Activated CD4-positive, alpha-beta T cell treated with anti-CD3 and anti-CD28 coated beads, Interleukin-2, amount 10 ng/mL, durations not matched to agents 24 days and 14 days (primary cell): ENCODE measurements at places on chromosomes 1 and 21. TPM values are rescaled to one million over a fixed set of nuclear protein-coding genes. Genes with fewer than 3 reads are reported as not detected.

DNA sequence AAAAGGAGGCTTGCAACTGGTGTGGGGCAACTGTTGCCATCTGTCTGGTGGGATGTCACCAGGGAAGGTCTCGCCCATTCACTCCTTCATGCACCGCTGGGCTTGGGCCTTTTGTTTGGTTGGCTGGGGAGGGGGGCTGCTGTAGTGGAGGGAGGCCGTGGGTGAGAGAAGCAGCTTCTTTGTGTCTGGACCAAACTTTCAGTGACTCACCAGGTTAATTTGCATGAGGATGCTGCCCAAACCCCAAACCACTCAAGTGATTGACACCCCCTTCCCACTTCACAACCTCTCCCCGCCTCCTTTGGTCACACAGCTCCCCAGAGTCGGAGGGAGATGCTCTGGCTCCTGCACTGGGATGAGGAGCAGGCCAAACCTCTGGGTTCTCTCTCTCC is 19.7 kb downstream of the BTG2 start:
- no peaks in the 10 kb centered on the region for H3K36me3 ChIP-seq
- H3K4me1 ChIP-seq: peaks cover 81% of the 10 kb centered on the region
- peak overlapping the region; percentile 84 for H3K27ac ChIP-seq
- H3K4me3 ChIP-seq: peak overlapping the region; percentile 80

- H3K4me1 ChIP-seq: no peaks in the 10 kb centered on the region
- peaks cover 9% of the 10 kb centered on the region for H3K27me3 ChIP-seq
Measured at GRCh38 chr1:214010197-214010573, 22.4 kb downstream of the PROX1 start.

OLFML2B gene
- not detected in 2 replicates for total RNA-seq

- no peaks in the 10 kb centered on the region for H3K36me3 ChIP-seq
- peak overlapping the region; percentile 10 for H3K27ac ChIP-seq
- peaks cover 21% of the 10 kb centered on the region for H3K4me1 ChIP-seq
- H3K4me3 ChIP-seq: peak overlapping the region; percentile 77
- no peak for DNase-seq
Measured at GRCh38 chr1:33080373-33080772, 580 bp upstream of the AZIN2 start.

DNA sequence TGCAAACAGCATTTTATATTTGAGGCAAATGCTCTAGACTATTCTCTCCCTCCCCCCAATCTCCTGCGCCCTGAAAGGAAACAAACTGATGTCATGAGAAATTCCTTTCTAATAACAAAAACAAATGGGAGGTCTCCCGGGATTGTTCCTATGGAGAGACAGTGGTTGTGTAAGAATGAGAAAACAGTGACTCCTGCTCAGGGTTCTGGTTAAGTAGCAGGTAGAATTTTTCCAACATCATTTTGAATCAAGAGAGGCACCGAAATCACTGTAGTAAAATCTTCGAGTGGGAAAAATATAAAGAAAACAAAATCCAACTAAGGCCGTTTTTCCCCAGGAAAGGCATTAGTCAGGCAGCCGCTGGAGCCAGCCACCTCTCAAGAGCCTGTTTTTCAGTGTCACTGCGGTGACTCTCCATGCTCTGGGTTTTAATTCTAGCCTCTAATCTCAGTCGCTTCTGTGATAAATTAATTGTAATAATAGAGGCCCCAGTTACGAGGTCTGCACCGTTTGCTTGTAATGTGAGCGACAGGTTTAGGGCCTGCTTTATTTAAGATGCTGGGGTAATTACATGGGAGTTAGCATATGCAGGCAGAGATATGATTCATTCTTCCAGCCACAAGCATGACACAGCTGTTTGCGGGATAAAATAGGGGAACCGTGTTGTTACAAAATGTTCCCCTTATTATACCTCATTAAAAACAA is 80.3 kb downstream of the RNF220 start:
- no peak overlapping the region for H3K27ac ChIP-seq
- DNase-seq: no peak
- H3K4me1 ChIP-seq: no peaks in the 10 kb centered on the region
- no peaks in the 10 kb centered on the region for H3K36me3 ChIP-seq

LRRC53 gene
- total RNA-seq: not detected in 2 replicates

DNA sequence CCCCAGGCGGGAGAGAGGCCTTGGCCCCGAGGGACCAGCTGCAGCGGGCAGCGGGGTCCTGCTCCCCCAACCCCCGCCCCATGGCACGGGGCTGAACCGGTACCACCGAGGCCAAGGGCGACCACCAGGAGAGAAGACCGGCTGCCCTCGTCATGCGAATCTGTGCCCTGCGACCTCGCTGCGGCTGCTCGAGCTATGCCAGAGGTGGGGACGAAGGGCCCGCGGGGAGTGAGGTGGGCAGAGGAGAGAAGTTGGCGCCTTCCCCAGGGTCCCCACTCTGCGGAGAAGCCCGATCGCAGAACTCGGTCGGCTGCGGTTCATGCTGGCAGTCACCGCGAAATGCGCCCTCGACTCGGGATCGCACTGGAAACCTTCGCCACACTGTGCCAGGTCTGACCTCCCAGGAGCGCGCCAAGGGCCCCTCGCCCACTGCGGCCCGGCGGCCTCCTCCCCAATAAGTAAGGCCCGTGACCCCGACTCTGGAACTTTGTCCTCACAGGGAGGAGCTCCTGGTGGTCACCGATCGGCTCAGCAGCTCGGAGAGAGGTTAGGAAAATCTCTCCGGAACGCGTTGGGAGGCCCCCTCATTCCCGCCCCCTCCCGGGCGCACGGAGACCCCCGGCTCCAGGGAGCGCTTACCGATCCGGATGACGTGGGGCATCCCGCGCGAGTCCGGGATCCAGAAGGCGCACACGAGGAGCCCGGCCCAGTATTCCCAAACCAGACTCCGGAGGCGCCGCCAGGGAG is 787 bp downstream of the GRIK3 start:
- peaks cover 59% of the 10 kb centered on the region for H3K27me3 ChIP-seq
- no peak overlapping the region for H3K4me3 ChIP-seq
- no peak overlapping the region for H3K27ac ChIP-seq
- no peaks in the 10 kb centered on the region for H3K4me1 ChIP-seq
- DNase-seq: no peak

DNA sequence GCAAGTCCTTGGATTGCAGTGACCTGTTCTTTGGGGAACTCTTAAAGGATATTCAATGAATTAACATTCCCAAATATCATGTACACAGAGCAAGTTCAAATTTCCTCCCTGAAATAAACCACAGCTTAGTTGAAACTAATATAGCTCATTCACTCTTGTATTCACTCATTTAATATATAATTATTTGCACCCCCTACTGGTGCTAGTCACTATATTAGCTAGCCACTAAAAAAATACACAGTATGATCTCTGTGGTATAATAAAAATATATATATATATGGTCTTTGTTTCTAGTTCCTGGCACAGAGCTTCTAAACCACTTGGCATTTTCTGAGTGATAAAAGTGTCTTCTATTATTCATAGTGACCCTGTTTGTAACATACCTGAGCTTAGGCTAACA is 177.3 kb upstream of the LYPLAL1 start:
- H3K27ac ChIP-seq: no peak overlapping the region
- H3K36me3 ChIP-seq: no peaks in the 10 kb centered on the region
- no peaks in the 10 kb centered on the region for H3K4me1 ChIP-seq
- no peak for DNase-seq
- H3K4me3 ChIP-seq: no peak overlapping the region
- H3K27me3 ChIP-seq: no peaks in the 10 kb centered on the region

GRCh38 chr1:3116560-3116959 is 47.6 kb downstream of the PRDM16 start:
- no peak for DNase-seq
- no peaks in the 10 kb centered on the region for H3K4me1 ChIP-seq
- no peak overlapping the region for H3K4me3 ChIP-seq
- no peaks in the 10 kb centered on the region for H3K27me3 ChIP-seq

DNA sequence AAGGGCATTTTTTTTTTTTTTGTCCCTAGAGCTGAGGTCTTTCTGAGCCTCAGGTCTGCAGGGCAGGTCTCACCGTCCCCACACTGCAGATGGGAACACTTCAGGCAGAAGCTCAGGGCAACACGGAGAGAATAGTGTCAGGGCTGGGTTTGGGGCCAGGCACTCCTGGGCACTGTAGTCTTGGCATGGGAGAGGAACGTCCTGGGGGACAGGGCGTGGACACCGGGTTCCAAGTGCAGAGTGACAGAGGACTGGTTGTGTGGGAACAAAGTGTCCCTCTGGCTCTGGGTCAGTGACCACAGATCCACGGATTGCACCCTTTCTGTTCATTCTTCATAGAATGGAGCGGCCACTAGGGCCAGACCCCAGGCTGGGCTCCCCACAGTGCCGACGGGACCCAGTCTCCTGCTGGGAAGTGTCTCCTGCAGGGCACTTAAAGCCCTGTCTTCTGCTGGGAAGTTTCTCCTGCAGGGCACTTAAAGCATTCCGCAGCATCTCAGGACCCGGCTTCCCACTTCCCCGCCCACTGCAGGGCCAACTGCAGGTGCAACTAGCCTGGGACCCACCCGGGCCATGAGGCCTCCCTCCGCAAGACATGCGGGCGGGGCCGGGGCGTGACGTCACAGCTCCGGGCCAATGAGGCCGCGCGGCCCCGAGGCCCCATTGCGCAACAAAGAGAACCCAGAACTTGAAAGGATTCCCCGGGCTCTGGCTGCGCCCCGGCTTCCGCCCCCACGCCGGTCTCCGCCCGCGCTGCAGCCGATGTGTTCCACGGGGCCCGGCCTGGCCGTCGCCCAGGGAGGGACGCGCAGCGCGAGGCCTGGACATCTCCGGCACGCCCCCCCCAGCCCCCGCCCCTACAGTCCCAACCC is 1.2 kb downstream of the GPR153 start:
- peak overlapping the region; percentile 63 for H3K4me3 ChIP-seq
- DNase-seq: peak; percentile 96
- no peak overlapping the region for H3K27ac ChIP-seq
- no peaks in the 10 kb centered on the region for H3K36me3 ChIP-seq

DNA sequence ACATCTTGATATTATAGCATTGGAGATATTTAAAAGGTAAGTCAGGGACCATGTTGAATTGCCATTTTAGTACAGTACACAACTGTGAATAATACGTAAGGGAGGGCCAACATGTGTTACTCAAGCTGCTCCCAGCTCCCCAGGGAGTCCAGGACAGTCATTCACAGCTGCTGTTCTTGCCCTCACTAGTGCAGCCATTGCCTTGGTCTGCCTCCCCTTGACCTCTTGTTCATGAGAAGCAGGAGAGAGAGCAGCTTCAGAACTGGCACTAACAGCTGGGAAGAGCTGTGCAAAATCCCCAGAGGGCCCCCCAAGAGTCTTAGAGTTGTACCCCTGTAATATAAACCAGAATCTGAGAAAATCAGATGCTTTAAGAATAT is 16.4 kb downstream of the TCEANC2 start:
- H3K27me3 ChIP-seq: no peaks in the 10 kb centered on the region
- no peak overlapping the region for H3K27ac ChIP-seq
- H3K4me3 ChIP-seq: no peak overlapping the region
- H3K4me1 ChIP-seq: peaks cover 2% of the 10 kb centered on the region
- DNase-seq: peak; percentile 64

- no peak overlapping the region for H3K4me3 ChIP-seq
- H3K27me3 ChIP-seq: peaks cover 16% of the 10 kb centered on the region
- no peaks in the 10 kb centered on the region for H3K4me1 ChIP-seq
Measured at GRCh38 chr1:152112101-152112884, 3.0 kb downstream of the TCHH start.

CDC14A gene
- total RNA-seq: 10.3 and 11.0 TPM in 2 replicates

DNA sequence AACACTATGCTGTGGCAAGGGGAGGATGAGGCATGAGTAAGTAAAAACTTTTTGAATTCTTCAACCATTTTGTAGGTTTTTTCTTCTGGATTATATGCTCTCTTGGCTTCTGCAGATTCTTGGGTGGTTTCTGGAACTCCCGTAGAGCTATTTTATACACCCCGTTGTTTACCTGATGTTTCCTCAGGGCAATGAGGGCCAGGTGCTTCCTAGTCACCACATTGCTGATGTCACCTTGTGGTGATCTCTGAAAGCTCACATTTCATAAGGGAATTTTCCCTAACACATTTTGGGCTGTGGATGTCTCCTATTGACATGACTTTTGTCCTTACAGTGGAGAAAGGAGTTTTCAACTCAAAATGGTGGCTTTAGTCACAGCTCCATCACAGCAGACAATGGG is 356.6 kb downstream of the PLA2G4A start:
- H3K4me3 ChIP-seq: no peak overlapping the region
- H3K36me3 ChIP-seq: no peaks in the 10 kb centered on the region
- no peak overlapping the region for H3K27ac ChIP-seq
- H3K4me1 ChIP-seq: no peaks in the 10 kb centered on the region

LCE1C gene
- total RNA-seq: not detected in 2 replicates

DNA sequence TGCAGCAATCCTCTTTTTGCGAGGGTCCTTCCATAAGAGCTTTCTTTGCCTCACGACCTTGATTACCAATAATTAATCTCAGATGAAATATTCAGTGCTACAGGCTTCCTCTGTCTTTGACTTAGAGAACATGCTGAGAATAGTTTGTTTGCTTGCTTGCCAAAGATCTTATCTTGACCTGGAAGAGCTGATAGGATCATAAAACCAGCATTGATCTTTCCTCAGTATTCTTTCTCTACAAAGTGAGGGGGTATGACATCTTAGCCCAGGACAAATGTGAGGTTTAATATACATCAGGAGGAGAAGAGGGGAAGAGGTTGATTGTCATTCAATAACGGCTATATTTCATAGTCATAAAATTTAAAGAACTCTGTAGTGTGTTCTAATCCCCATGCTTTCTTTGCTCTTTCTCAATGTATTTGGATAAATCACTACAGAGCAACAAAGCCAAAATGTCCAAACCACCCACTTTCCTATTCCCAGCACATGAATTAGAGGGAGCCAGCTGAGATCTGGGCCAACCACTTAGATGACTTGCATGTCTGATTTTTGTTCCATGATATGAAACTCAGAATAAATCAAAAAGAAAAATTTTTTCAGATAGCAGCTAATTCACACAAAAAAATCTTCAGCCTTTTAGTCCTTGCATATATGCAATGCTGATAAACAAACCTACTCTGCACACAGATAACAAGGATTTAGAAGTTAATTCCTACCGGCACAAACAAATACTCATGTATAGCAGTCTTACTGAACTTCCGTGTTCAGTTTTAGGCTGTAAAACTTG is 50.5 kb upstream of the IPO9 start:
- H3K4me3 ChIP-seq: no peak overlapping the region
- no peaks in the 10 kb centered on the region for H3K4me1 ChIP-seq
- DNase-seq: no peak
- peaks cover 20% of the 10 kb centered on the region for H3K27me3 ChIP-seq

GRCh38 chr1:151060657-151061421 is 642 bp downstream of the MLLT11 start:
- H3K4me1 ChIP-seq: peaks cover 49% of the 10 kb centered on the region
- DNase-seq: no peak
- H3K27ac ChIP-seq: peak overlapping the region; percentile 99
- H3K4me3 ChIP-seq: peak overlapping the region; percentile 99
- peaks cover 34% of the 10 kb centered on the region for H3K36me3 ChIP-seq

- H3K4me1 ChIP-seq: peaks cover 3% of the 10 kb centered on the region
- no peak for DNase-seq
- no peak overlapping the region for H3K27ac ChIP-seq
- no peak overlapping the region for H3K4me3 ChIP-seq
Measured at GRCh38 chr1:244056577-244056976, 5.5 kb downstream of the ZBTB18 start.

GRCh38 chr1:168555508-168556046 is 11.8 kb upstream of the XCL2 start:
- DNase-seq: no peak
- peaks cover 3% of the 10 kb centered on the region for H3K36me3 ChIP-seq
- H3K4me1 ChIP-seq: peaks cover 32% of the 10 kb centered on the region
- no peak overlapping the region for H3K27ac ChIP-seq
- peaks cover 5% of the 10 kb centered on the region for H3K27me3 ChIP-seq
